ENCODE measurements at places on chromosomes 4 and X.

DNA sequence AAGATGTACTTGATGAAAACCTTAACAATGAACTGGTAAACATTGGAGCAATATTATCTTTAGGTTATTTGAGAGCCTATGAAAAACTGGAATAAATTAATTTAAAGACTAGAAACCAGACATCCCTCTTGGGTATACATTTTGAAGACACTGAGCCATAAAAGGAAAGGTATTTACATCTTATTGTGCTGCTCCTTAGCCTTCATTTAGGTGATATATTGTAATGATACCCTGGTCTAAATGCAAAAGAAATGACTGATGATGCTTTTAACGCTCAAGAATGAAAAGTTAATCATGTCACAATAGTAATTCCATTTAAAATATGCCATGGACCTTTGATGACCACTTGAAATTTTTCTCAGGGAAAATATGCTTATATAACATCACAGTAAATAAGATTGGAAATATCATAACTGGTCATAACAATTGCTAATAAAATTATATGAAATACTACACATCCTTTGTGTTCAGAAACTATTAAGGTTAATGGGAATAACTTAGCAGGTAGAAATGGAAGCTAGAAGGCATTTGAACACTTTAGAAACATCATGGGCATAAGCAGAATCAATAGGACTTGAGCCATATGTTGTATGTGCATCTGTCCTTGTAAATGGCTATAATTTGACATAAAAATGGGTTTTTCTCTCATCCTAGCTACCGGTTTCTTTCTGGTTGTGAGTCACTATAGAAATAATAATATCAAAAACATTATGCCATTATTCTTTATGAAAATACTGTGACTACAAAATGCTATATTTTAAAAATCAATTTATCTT lies 979.7 kb downstream of the RAPGEF2 start:
- DNase-seq = no peak

DNA sequence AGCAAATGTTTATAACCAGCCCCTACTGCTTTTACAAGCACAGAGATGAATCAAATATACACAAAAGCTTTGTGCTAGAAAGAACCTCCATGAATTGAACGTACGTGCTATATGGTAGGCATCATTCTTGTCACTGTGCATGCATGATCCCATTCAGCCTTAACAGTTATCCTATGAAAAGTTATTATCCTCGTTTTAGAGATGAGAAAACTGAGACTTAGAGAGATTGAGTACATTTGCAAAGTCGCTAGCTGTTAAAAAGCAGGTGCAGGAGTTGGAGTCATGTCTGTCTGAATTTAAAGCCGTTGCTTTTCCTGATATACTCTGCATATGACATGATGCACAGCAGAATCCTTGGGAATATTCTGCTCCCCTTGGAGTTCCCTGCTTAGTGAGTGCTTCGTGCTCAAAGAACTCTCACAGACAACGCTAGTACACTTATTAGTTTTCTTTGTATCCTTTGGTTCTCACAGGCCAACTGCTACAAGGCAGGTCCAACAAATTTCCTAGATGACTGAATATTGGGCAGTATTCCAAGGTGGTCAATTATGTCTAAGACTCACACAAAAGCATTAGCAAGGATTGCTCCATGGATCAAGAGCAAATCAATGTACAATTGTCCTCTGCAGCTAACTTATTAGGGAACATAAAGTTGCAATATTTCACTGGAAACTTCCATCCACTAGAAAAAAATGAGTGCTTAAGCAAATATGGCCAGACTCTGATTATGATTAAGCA lies 42.8 kb upstream of the TRIM2 start:
- no peak for DNase-seq

DNA sequence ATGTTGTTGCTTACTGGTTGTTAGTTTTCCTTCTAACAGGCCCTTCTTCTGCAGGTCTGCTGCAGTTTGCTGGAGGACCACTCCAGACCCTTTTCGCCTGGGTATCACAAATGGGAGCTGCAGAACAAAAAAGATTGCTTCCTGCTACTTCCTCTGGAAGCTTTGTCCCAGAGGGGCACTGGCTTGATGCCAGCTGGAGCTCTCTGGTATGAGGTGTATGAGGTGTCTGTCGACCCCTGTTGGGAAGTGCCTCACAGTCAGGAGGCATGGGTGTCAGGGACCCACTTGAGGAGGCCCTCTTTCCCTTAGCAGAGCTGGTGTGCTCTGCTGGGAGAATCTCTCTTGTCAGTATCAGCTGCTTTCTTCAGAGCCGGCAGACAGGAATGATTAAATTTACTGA lies 127.4 kb upstream of the EDA2R start:
- no peak for DNase-seq

GRCh38 chr4:127709456-127709855 lies 20.7 kb upstream of the SLC25A31 start:
- no peak for DNase-seq

DNA sequence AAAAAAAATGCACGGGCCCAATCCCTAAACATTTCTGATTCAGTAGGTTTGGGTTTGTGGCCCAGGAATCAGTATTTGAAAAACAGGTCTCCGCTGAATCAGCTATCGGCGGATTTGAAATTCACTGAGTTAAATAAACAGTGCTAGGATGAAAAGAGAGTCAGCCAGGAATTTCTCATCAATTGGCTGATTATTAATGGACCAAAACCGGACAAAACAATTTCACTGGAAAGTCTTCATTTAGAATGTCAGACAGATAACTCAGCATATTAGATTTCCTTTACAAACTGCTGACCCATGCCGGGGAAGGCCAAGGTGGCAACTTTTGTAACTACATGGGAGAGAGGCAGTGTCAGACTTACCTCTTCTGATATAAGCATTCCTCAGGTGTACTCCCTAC lies 99.4 kb upstream of the LSM6 start:
- no peak for DNase-seq

DNA sequence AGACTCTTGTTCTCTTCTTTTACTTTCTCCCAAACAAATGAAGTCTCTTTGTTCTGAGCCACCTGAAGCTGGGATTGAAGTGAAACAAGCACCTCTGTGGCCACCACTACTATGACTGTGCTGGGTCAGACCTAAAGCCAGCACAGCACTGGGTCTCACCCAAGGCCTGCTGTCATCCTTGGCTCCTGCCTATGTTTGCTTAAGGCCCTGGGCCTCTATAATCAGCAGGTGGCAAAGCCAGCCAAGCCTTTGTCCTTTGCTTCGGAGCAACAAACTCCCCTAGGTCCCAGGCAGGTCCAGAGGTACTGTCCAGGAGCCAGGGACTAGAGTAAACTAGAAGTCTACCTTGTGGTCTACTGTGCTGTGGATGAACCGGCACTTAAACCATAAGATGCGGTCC lies 220.6 kb upstream of the ARSJ start:
- no peak for DNase-seq

GRCh38 chr4:122810669-122811068 lies 16.0 kb upstream of the FGF2 start:
- DNase-seq = no peak

- no peak for DNase-seq
Measured at GRCh38 chr4:141395246-141395830, 174.6 kb downstream of the ZNF330 start.

GRCh38 chrX:78754917-78755316 lies 7.4 kb downstream of the LPAR4 start:
- DNase-seq = peak; percentile 69

GRCh38 chr4:189261475-189261874 lies 679.2 kb upstream of the FRG1 start:
- no peak for DNase-seq

DNA sequence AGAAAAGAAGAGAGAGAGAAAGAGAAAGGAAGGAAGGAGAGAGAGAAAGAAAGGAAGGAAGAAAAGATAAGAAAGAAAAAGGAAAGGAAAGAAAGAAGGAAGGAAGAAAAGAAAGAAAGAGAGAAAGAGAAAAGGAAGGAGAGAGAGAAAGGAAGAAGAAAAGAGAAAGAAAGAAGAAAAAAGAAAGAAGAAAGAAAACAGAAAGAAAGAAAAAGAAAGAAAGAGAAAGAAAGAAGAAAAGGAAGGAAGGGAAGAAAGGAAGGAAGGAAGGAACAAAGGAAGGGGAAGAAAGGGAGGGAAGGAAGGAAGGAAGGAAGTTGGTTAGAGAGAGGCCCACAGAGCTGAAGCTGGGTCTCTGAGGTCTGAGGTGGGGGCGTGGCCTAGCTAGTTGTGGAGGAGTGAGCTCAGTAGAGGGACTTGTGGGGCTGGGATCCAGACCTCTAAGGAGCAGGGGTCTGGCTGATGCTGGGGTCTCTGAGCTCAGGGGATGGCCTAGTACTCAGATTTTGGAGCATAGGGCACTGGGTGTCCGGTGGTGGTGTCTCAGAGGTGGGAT lies 27.1 kb upstream of the PDZD4 start:
- DNase-seq = peak; percentile 15

DNA sequence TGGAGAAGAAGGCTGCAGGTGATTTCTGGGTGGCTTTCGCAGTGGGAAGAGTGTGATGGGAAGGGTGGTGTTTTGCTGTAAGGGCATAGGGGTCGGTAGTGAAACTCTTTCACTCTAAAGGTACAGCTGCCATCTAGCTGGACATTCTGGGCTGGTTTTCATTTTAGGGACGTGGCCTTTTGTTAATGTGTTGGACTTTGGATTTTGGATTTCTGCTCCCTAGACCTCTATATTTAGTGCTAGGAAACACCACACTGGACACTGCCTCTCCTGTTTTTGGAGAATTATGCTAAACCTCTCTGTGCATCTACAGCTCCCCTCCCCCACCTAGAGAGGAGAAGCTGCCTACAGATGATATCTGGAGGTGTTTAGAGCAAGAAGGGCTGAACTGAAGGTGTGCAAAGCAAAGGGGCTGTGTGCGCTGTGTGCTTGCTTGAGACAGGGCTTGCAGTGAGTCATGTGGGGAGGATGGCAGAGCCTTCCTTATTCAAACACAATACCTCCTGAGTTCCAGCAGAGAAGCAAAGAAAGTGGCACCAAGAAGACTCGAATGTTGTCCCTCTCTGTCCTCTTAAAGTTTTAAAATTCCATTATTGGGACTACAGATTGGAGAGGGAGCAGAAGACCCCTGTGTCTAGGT lies 47.9 kb downstream of the STARD8 start:
- DNase-seq = peak; percentile 19

DNA sequence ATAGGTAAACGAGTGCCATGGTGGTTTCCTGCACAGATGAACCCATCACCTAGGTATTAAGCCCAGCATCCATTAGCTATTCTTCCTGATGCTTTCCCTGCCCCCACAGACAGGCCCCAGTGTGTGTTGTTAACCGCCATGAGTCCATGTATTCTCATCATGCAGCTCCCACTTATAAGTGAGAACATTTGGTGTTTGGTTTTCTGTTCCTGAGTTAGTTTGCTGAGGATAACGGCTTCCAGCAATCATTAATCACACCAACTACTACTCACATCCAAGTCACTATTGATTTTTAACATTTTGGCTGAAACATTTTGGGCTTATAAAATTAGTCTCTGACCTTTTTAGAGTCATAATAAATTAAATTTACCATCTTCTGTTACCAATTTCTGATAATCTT lies 205.3 kb downstream of the SPOCK3 start:
- no peak for DNase-seq

GRCh38 chr4:121242188-121242750 lies 78.1 kb upstream of the TNIP3 start:
- DNase-seq = no peak

DNA sequence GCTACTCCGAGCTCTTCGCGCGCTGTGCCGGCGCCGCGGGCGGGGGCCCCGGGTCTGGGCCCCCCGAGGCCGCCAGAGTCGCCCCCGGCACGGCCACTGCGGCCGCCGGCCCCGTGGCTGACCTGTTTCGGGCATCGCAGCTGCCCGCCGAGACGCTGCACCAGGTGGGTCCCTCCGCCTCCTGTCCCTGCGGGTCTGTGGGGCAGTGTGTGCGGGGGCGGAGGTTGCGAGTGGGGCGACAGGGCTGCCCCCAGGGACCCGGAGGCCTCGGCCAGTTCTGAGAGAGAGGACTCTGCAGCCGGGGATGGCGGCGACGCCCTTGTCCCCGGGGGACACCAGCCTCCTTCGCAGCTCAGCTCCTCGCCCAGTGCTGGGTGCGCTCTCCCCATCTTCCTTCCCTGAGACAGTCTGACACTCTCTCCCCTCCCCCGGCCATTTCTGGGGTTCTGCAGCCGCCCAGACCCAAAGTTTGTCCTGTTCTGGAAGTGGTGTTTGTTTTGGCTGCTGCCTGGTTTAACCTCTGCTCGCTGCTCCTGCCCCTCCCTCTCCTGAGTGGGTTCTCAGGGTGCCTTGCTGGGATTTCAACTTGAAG lies 609 bp downstream of the REPS2 start:
- DNase-seq = no peak

DNA sequence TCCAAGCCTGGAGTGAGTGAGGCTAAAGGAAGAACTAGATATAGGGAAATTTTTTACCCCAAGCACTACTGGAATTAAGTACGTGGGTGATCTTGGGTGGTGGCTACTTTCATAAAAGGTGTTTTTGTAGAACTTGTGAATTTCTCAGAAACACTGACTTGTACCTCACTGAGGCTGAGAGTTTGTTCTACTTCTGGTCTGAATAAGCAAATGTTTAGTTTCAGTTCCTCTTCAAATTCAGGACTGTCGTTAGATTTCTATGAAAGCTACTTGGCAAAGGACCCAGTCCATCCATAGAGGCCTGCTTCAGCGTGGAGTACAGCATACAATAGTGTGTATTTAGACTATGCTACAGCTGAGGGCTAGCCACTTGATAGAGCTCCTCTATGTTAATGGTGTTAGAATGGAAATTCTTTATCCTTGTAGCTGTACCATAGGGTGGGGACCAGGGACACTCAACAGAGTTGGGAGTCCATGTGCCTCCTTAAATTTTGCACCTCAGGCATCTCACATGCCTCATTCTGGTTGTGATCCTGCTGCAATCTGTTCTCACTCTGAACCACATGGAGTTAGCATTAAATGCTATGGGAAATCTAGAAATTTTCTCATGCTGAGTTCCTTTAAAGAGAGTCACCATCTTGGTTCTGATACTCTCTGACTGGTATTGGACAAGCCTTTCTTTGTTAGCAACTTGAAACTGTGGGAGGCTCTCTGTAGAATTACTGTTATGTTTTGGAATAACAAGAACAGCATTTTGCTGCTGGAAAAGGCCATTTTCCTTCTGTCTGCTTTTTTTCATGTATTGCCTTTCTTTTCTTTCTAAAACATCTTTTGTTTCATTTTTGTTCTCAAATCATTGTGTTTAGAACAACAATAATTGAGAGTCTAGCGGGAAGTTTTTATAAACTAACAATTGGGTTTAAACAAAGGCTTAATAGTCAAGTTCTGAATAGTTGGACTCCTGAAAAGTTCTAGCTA lies 86.8 kb downstream of the PDGFRA start:
- peak; percentile 16 for DNase-seq

Data from KBM-7 (cell line).